Ureter (tissue), 1 donor: ENCODE measurements at places on chromosomes 11 and 22.

DNA sequence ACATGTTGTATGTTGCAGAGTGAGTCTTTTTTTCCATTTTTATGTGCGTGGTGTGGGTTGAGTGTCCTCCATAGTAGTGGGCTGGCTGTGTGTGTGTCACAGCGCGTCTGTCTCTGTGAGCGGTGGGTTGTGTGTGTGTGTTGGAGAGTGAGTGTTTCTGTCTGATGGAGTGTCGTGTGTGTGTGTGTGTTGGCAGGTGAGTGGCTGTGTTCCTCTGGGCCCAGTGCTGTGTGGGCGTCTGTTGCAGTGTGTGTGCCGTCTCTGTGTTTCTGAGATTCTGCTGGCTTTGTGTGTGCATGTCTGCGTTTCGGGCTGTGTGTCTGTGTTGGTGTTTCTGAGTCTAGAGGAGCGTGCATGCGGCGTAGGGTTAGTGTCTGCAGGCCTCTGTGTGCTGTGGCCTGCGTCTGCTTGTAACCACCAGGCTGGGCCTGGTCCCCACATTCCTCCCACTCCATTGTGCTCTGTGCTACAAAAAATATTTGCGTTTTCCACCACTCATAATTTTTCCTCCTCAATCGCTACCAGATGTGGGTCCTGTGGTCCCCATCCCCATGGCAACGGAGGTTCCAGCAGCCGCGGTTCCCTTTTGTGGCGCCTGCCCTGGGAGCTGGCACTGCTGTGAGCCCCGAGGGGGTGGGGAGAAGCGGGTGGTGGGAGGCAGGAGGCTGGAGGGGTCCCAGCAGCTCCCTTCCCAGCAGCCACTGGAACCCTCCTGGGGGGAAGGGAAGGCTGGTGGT lies 15.2 kb downstream of the SCARF2 start:
- no peak for DNase-seq

DNA sequence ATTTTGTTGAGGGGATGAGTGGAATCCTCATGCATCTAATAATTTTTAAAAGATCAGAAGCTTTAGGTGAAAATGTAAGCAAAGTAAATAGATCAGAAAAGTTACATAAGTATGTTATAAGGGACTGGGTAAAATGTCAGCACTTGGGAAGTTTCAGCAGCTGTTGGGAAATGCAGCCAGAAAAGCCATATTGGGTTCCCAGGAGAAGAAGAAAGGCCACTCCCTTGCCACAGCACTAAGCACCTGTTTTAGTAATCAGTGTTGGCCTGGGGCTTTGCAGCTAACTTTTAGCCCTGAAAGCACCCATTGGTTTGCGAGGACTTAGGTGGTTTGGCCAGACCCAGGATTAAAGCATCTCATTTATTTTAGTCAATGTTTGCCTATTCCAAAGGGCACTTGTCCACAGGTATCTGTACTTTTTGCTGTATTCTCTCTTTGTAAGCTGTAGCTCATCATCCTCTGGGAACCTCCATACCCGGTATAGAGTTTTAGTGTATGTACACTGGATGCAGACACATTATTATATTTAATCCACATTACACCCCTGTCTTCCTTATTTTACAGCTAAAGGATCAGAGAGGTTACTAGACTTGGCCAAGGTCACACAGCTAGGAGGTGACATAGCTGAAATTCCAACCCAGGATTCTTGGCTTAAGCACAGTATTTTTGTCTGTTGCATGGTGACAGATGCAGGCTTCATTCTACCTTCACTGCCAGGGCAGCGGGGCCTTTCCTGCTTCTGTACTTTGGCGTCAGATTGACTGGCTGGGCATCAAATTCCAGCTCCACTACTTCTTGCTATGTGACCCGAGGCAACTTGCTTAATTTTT lies 127.7 kb upstream of the SESN3 start:
- no peak for DNase-seq

DNA sequence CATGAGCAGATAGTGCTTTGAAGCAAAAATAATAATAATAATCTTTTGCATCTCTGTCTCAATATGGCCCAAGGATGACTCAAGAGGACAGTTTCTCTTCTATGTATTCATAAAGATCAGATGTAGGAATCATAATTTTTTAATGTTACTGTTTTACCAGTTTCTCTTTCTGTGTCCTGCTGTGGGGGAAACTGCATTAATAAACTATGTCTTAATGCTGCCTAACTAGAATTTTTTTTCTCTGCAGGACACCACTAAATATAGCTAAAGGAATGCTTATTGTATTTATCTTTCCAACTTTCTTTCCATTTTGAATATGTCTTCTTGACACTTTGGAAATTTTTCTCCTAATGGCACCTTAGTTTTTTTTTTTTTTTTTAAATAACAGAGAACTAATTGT lies 6.5 kb downstream of the FJX1 start:
- no peak for DNase-seq

GRCh38 chr11:15819679-15820286 lies 536.6 kb downstream of the SOX6 start:
- peak; percentile 62 for DNase-seq

DNA sequence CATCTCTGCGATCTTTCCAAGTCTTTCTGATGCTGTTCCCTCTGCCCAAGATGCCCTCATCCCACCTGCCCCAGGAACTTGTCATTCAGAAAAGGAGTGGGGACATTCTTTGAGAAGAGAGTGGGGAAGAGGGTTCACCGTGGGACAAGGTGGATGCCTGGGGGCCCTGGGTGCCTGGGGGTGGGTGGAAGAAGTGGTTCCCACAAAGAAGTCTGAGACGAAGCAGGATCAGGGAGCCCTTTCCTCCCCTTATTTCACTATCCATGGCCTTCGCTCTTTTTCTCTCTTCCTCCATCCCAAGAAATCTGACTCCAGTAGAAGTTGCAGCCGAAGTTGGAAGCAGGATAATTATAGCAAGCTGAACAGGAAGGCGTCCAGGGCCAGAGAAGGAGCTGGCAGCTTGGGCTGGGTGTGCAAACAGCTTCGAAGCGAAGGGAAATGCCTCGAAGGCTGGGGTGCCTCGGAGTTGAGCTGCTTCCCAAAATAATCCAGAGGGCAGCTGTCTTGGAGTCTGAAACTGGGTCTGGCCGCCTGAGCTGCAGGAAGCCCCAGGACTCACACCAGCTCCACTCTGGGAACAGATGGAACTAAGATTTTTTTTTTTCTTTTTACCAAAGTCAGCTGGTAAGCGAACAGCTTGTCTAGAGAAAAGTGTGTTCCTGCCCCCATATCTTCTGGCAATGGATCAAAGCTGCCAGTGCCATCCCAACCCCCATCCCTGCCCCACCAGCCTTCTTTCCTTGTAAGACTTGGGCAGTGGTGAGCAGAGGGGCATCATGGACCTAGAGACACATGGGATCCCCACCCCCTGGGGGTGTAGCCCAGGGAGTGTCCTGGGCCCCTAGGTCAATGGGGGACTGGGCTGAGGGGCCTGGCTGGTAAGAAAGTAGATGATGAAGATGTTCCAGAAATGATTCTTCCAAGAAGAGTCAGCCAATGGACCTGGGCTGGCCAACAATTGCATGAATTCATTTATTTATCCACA lies 31.5 kb downstream of the PARVG start:
- no peak for DNase-seq

DNA sequence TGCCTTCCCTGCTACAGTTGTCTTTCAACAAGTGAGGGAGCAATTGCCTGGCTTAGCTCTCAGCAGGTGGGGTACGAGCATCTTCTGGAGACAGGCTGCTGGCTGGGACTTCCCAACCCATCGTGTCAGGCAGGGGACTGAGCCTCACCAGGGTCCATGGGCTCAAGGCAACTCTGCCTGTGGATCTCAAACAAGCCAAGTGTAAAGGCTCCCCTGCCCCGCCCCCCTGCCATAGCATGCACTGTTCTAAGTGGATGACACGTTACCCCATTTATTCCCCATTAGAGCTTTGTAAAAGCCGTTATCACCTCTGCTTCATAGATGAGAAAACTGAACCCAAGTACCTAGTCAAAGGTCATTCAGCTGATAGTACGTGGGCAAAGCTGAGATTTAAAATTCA lies 222.9 kb downstream of the NTM start:
- DNase-seq = no peak

DNA sequence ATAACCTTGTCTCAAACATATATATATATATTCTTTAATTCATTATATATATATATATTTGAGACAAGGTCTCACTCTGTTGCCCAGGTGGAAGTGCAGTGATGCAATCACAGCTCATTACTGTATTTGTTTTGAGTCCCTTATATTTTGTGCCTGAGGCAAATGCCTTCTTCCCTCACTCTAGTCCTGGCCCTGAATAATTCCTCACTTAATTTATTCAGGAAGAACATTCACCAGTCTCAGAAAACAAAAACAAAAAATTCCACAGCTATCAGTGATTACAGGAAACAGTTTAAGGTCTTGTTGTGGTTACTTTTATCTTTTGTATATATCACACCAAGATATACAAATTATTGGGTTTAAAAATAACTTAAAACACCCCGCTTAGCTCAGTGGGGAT lies 155.7 kb downstream of the CWF19L2 start:
- no peak for DNase-seq

GRCh38 chr22:45097061-45097460 lies 66.7 kb upstream of the NUP50 start:
- no peak for DNase-seq

DNA sequence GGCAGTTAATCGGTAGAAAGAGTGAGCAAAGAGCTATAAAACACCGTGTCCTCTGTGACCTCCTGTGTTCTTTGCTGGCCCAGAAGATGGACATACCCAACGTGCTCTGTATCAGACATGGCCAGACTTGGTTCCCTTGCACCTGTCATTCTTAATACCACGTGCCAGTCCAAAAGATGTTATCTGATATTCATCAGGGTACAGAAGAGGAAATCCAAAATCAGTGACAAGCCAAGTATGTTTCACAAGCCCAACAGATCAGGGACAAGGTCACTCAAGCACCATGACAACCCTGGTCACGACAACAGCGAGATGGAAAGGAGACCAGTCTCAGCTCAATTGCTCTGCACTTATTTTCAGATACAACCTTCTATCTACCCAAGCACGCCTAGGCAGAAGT lies 3.4 kb downstream of the LRP4 start:
- DNase-seq = no peak

DNA sequence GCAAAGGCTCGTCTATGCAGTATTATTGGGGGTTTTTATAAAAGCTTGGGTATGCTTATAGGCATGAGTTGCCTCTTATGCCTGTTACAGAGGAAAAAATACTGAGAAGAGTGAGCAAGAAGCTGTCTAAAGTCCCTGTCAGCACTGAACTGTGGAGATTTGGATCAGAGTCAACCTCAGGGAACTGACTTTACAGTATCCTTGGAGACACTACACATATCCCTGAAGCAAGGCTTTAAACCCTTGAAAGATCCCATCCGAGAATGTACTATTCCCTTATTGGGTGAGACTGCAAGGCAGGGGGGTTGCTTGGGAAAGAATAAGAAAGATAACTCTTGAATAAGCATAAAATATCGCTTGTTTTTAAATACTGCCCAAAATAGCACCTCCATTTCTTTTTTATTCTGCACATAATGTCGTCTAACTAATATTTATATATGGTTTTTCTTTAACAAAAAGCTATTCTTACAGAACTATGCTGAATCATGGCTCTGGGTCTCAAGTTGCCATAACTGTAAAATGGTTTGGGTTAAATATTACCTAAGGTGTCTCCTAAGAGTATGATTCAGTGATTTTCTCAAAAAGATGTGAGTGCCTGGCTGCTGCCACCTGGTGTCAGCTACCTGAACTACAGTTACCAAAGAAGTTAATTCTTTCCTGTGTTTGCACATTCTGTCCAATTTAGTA lies 1062.8 kb downstream of the DLG2 start:
- DNase-seq = no peak

DNA sequence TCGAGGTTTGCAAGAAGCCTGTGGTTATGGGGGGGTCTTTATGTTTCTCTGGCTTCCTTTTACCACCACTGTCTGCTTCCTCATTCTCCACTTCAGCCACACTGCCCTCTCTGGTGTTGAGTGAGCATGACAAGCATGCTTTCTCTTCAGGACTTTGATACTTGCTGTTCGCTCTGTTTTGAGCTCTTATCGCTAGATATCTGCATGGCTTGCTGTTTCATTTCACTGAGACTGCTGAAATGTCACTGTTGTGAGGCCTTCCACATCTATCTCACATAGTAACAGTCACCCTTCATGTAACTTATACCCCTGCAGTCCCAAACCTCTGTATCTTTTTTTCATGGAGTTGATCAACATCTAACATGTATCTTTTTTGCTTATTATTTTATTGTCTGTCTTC lies 59.8 kb downstream of the TMEM135 start:
- DNase-seq = no peak

DNA sequence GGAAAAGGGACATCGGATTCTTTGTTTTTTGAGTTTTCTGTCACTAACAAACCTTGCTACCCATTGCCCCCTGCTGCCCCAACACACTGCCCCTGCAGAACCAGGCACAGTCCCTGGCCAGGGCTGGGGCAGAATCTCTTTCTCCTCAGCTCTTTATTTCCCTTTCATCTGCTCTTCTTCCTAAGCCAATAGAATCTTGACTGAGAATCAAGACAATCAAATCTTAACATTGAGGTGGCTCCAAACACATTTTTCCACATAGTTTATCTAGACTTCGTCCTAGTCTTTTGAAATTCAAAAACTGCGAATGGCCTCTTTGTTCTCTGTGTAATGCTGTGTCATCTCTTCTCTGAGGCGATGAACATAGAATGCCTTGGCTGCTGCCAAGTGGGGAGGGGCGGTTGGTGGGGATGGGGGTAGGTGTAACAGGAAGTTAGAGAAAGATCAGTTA lies 16.1 kb upstream of the NTM start:
- DNase-seq = no peak

DNA sequence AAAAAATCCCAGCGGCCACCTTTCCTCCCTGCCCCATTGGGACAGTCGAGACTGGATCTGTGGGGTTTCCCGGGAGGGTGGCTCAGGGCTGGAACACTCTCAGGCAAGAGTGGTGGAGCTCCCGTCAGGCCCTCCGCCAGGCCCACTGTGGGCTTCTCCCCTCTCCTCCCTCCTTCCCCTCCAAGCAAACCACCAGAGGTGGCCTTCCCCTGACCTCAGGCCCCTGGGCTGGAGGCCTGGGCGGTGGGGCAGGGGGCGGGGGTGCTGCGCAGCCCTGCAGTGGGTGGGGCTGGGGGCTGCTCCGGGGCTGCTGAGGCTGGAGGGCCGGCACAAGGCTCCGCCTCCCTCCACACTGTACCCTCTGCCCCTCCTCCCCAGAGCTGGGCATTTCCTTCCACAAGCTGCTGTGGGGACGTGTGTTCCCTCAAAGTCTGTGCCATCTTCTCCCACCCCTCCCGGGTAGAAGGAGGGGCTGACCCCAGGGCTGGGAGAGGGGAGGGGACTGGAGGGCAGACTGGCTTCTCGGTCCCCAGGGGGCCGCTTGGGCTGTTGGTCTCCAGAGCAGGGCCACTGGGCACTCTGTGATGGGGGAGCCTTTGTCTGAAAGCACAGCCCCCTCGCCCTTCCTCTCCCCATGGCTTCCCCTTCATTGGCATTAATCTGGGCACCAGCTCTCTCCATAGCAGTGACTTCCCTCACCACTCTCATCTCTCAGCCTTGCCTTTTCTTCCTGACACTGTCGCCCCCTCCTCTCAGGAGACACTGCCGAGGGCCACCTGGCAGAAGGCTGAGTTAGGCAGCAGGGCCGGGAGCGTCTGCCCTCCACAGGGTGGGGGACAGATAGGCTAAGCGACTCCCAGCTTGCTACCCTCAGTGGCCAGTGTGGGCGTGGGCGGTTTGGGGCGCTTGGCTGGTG lies 7.1 kb downstream of the RCOR2 start:
- DNase-seq = no peak

GRCh38 chr11:83034673-83035014 lies 37.1 kb downstream of the RAB30 start:
- no peak for DNase-seq

GRCh38 chr11:114880442-114880841 lies 202.1 kb downstream of the NXPE2 start:
- no peak for DNase-seq

GRCh38 chr22:50119768-50120251 lies 30.0 kb downstream of the MOV10L1 start:
- DNase-seq = no peak

GRCh38 chr11:13105237-13105844 lies 96.2 kb downstream of the RASSF10 start:
- DNase-seq = no peak
